A549 treated with CpdA at 1 μM for 4 hours (cell line): ENCODE measurements at places on chromosomes 3 and 15. TPM values are rescaled to one million over a fixed set of nuclear protein-coding genes. Genes with fewer than 3 reads are reported as not detected.

TRMT10C gene
- 31.3 to 37.5 TPM (median 34.0 TPM) in 5 replicates for total RNA-seq

TNK2 gene
- total RNA-seq, result 16.3 to 20.6 TPM (median 17.7 TPM) in 5 replicates

ZNF502 gene
- total RNA-seq, result 1.2 to 2.1 TPM (median 1.5 TPM) in 5 replicates

UROC1 gene
- total RNA-seq, result not detected in 5 replicates

CMTM8 gene
- 6.2 to 10.7 TPM (median 9.7 TPM) in 5 replicates for total RNA-seq

C3orf20 gene
- not detected in 5 replicates for total RNA-seq

SAMMSON gene
- total RNA-seq, result not detected in 5 replicates

SMARCC1 gene
- total RNA-seq, result 22.4 to 31.6 TPM (median 26.4 TPM) in 5 replicates
